ENCODE measurements at places on chromosomes 1 and 21. TPM values are rescaled to one million over a fixed set of nuclear protein-coding genes. Genes with fewer than 3 reads are reported as not detected.

Gene IL19
- not detected for polyA plus RNA-seq

Gene GPA33
- polyA plus RNA-seq = 0.03 TPM

GRCh38 chr21:45141507-45141906 is 67.1 kb downstream of the ADARB1 start:
- DNase-seq = no peak

- no peak for DNase-seq
Observed at GRCh38 chr1:184118046-184118445, 66.5 kb downstream of the TSEN15 start.

DNA sequence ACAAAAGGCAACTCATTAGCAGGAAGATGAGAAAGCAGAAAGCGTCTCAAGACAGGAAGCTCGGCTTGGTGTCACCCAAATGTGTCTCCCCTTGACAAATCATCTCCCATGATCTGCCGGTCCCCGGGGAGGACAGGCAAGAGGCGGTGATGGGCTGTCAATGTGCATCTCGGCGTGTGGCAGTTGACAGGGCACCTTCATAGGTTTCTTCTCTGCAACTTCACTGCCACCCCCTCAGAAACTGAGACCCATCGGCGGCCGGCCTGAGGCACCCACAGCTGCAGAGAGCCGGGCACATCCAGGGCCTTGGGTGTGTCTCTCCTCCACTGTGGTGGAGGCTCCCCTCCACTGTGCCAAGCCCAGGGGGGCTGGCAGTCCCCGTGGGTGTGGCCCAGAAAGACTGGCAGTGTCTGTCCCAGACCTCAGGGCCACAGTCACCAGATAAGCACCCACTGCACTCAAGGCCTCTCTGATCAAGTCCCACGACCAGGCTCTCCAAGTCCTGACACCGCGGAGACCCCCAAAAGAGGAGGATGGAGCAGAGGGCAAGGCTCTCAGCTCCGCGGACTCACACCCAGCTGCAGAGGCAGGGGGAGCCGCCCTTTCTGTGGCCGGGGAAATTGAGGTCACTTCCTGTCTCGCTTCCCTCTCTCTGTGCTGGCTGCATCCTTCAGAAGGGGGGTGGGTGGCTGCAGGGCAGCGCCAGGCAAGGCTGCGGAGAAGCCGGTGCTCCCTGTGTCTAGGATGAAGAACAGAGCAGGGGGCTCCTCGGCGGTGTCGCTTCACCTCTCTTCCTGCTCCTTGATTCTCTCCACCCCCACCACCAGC is 39.6 kb upstream of the LBR start:
- DNase-seq = peak; percentile 56

Gene TSPAN2
- polyA plus RNA-seq = 0.38 TPM

GRCh38 chr1:201739492-201740085 is 89.4 kb upstream of the IPO9 start:
- DNase-seq = no peak

DNA sequence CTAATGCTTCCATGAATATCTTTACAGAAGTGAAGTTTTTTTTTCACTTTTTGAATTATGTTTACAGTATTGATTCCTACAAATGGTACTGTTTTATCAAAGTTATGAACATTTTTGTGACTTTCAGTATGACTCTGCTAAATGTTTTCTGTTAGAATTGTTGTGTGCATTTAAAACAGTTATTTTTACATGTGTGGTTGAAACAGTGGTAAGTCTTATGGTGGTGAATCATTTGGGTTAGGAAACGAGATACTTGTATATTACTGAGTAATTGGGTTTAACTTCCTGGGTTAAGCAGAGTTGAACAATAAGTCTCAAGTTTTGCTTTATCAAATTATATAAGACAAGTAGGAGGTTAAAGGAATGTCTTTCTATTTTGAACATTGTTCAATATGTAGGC is 66.8 kb downstream of the VPS13D start:
- no peak for DNase-seq

DNA sequence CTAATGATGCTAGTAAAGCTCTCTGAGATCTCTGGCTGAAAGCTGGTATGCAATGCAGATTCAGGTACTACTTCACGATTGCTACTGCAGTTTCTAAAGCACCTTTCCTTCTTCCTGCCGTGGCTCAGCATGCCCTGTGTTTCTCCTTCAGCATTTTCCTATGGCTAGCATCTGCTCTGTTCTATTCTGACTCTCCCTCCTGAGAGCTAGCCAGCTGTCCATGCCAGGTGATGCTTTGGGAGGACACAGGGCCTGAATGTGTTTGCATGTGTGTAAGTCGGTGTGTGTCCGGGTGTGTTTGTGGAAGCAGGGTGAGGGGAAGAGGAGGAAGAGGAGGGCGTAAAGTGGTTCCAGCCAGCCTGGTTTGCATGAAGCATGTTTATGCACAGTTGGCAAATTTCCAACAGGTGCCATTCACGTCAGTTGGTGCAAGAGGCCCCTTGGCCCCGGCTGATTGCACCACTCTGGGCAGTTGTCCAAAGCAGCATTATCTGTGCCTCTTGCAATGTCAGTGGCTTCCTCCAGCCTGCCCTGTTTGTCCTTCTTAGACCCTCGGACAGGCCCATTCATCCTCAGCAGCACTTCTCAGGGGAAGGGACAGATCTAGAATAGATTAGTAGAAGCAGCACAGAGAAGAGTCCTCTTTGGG is 433.3 kb downstream of the DISC1 start:
- DNase-seq = no peak

DNA sequence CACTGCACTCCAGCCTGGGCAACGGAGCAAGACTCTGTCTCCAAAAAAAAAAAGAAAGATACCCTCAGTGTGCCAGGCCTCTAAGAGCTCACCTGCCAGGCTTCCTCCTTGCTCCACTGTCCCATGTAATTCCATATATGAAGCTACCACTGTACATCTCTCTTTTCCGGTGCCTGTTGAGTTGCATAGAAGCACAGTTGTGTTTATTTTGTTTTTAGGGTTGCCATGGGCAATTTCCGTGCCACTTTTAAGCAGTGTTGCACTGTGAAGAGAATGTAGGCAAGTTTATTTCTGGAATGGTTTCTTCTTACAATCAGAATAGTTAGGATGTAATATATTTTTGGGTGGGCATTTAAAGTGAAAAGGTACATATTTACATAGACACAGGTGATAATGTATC is 23.3 kb downstream of the MR1 start:
- DNase-seq = no peak

GRCh38 chr1:86394416-86394815 is 1.7 kb downstream of the ODF2L start:
- no peak for DNase-seq

GRCh38 chr1:167993720-167994119 is 56.8 kb upstream of the MPC2 start:
- no peak for DNase-seq

DNA sequence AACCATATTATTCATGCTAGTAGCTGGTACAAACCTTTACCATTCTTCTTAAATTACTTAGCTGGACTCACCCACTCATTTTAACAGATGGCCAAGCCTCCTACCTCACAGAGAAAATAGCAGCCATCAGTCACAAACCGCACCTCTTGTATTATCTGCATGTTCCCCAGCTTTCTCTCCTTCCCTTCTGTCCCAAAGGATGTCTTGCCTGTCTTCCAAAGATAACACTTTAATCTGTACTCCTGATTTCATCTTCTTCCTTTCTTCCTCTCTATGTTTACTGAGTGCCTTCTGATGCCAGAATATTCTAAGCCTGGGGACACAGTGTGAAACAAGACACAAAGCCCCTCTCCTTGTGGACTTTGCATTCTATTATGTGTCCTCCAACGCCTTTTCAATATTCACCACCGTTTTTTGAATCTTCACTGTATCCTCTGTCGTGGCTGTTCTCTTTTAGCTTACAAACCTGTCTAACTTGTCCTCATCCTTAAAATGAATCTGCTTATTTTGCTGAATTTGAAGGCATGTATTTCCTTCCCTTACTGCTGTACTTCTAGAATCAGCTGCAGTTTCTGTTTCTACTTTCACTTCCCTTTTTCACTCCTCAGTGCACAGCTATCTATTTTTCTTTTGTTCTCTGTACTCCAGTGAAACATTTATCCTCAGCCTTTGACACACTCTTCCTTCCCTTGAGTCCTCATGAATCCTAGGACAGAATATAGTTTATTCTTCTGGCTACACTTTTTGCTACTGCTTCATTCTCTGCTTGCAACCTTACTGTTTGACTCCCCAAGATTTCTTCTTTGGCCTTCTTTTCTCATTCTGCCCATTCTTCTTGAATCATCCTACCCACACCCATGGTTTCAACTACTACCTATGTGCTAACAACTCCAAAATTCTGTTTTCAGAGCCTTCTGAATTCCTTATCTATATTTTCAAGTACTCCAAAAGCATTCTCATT is 216.9 kb upstream of the SAMSN1 start:
- no peak for DNase-seq

Gene SARS1
- polyA plus RNA-seq = 64.3 TPM

Gene CDA
- 11.5 TPM for polyA plus RNA-seq

- no peak for DNase-seq
Observed at GRCh38 chr1:248755517-248755916, at the start of gene LYPD8. LYPD8 (minus strand) TSS chr1:248755759; CDS start chr1:248751081, 4,678 bp downstream.

- DNase-seq = no peak
Observed at GRCh38 chr1:151881479-151881878, 27.8 kb downstream of the THEM4 start.

Gene TUFT1
- polyA plus RNA-seq = 9.0 TPM

Gene NBPF20
- polyA plus RNA-seq = 0.72 TPM

Gene TNFRSF8
- polyA plus RNA-seq = 0.54 TPM

DNA sequence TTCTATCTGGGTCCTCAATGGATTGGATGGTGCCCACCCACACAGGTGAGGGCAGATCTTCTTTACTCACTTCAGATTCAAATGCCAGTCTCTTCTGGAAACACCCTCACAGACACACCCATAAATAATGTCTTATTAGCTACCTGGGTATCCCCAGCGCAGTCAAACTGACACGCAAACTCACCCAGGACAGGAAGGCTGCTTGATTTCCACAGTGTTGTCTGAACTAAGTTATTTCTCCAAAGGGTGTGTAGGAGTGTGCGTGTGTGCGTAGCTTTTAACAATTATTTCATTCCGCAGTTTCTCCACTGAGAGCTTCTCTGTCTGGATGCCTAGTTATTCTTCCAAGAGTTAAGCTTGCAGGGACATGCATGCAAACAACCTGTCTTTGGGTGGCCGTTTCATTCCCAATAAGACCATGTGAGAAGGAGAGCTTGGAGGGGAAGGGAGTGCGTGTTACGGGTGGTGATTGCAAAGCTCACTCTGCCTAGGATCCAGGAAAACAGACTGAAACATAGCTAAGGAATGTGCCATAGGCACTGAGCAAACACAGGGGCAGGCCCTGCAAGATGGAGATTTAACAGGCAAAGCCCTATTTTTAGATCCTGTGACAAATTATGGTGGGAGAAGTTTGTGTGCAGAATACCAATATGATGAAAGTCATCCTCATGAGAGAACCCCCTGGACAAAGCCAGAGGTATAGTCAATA is 269.7 kb downstream of the DYRK1A start:
- no peak for DNase-seq

- DNase-seq = no peak
Observed at GRCh38 chr1:209823143-209824041, 4.4 kb upstream of the UTP25 start.

DNA sequence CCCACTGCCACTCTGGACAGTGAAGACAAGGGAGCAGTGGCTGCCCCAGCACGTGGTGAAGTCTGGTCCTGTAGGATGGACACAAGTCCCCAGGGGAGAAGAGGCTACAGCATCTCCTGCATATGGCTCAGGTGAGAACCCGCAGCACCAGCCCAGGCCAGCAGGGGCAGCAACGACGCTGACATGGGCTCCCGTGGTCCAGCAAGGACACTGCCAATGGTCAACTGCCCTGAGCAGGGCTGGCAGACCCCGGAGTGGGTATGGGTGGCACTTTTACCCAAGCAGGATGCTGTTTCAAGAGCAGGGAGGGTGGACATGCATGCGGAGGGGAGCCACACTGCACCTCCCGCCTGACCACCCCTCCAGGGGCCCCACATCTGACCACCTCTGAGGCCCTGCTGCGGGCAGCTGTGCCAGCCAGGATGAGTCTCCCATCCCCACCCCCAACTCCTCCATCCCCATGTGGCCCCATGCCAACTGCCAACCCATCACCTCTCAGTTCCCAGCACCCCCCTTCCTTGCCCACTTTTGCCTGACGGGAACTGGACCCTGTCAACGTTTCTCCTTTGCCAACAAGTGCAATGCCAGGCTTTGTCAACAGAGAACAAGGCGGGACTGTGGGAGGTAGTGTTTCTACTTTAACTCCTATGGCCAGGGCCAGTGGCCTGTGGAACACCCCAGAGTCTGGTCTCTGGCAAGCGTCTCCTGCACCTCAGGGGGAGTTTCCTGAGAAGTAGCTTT is 8.6 kb downstream of the MORN1 start:
- no peak for DNase-seq

DNA sequence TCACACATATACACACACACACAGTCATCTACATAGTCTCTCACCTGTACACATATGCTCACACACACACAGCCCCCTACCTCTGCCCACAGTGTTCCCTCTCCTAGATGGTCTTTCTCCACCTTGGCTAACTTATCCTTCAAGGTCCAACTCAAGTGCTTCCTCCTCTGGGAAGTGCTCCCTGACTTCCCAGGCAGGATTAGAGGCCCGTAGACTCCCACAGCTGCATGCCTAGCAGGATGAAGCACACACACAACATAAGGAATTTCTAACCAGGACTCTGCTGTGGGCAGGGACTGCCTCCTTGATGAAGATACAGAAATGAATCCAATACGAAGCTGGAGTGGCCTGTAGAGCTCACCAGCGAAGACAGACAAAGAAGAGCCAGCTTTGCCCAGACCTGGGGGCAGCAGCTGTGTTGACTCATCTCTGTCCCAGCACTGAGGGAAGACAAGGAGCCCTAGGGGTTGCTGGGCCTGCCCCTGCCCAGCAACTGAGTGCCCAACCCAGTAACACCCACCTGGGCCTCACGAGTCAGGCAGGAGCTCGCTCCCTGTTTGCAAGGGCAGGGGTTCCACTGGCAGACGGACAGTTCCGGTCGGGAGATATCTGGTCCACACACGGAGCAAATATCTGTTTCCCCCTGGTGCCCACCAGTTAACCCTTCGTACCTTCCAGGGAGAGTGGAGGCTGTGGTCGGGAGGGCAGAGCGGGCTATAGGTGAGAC is 100.8 kb downstream of the DMRTB1 start:
- DNase-seq = no peak

- peak; percentile 79 for DNase-seq
Observed at GRCh38 chr1:34924759-34925555, 4.5 kb downstream of the DLGAP3 start.

Gene RAB7B
- polyA plus RNA-seq = 0.88 TPM

DNA sequence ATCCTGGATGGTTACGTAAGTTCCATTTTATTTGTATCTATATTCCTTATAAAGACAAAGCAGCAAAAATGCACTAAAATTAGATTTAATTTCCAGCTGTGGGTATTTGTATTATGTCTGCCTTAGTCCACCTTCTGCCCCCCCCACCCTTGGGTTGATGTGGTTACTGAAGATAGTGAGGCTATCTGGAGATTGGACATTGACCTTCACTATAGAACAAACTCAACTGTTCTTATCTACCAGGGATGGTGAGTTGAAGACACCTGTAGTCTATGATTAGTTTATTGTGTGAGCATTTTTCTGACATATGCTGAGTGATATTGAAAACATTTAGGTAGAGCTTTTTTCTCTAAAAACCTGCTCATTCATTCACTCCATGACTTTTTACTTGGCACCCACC is 122.2 kb downstream of the NFIA start:
- no peak for DNase-seq

GRCh38 chr1:186819126-186819525 is 9.6 kb upstream of the PLA2G4A start:
- DNase-seq = no peak

Gene TCP10L
- polyA plus RNA-seq = 2.3 TPM

Data from adrenal gland (tissue), 19 donors.